Stimulated activated CD4-positive, alpha-beta T cell treated with anti-CD3 and anti-CD28 coated beads, TNF-alpha, amount 100 ng/mL, for 1 hour (primary cell): ENCODE measurements at places on chromosomes 5 and 9.

GRCh38 chr5:168340487-168340886, 49.0 kb downstream of the WWC1 start:
- DNase-seq, result no peak

GRCh38 chr5:83721953-83722901, 1.6 kb upstream of the HAPLN1 start:
- DNase-seq, result no peak

DNA sequence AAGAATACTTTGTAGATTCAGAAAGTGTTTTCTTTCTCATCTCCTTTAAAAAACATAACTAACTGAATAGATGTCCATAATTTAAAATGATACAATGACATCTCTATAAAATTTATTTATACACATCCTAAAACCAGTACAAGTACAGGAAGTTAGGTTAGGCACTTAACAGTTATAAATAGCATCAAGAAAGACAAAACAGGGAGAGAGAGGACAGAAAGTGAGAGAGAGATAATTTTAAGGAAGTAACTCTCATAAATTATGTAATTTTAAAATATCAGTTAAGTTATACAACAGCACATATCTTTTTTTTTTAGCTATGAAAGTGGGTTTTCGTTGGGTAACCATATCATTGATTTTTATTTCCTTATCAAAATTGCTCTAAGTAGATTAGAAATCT, 1068.6 kb downstream of the TAF11L14 start:
- DNase-seq, result no peak

DNA sequence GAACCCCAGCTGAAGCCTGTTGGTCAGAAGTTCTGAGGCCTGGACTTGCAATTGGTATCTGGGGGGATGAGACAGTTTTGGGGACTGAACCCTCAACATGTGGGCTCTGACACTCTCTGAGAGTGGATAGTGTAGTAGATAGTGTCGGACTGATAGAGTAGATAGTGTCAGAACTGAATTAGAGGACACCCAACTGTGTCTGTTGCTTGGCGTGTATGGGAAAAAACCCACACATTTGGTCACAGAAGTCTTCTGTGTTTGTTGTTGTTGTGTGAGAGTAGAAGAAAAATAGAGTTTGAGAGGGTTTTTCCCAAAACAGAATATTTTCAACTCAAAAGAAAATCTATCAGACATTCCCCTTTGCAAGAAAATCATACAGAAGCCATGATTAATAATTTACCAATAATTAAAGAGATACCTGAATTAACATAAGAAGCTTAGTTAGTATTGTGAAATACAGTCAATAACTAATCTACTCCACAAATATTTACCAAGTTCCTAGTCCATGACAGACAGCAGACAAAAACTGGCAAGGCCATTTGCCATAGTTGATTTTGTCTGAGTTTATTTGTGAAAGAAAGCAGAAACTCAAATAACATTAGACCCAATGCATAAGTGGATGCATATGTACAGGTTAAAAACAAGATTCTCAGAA, 170.9 kb downstream of the CTNND2 start:
- DNase-seq, result no peak

- DNase-seq, result no peak
Observed at GRCh38 chr5:117058740-117059139, 484.1 kb upstream of the SEMA6A start.
